Activated naive CD4-positive, alpha-beta T cell (primary cell): ENCODE measurements at places on chromosomes 2 and 18.

DNA sequence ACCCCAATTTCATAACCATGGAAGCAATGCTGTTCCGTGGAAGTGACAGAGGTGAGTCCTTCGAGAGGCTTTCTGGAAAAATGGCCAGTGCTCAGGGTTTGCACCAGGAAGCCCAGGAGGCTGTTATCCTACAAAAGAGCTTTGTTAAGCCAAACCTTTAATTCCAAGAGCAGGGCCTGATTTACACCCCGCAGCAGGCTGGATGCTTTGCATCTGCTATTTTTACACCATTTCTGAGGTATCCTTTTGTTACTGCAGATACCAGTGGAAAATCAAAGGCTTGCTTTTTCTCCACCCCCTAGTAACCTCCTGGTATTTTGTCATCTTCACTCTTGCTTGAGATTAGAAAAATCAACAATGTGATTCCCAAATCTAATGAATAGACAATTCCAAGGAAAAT lies 380.6 kb downstream of the SOX11 start:
- no peak for DNase-seq

- no peak for DNase-seq
Observed at GRCh38 chr18:24600076-24600654, 139.7 kb downstream of the HRH4 start.

DNA sequence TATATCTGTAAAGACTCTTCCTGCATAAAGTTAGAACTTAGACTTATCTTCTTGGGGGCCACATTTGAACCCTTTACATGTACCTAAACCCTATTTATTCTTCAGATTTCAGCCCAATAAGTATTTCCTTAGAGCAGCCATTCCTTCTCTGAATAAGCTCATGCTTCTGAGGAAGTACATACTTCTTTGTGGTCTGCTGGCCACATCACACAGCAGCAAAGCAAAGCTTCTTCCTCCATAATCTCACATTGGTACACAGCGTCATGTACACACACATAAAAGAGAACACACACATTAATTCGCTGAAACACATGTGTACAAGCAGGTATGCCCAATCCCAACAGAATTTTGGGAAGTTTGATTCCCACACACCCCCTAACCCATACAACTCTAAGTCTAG lies 331.0 kb downstream of the CDH2 start:
- no peak for DNase-seq

- no peak for DNase-seq
Observed at GRCh38 chr18:67402543-67402942, 114.0 kb downstream of the DSEL start.

DNA sequence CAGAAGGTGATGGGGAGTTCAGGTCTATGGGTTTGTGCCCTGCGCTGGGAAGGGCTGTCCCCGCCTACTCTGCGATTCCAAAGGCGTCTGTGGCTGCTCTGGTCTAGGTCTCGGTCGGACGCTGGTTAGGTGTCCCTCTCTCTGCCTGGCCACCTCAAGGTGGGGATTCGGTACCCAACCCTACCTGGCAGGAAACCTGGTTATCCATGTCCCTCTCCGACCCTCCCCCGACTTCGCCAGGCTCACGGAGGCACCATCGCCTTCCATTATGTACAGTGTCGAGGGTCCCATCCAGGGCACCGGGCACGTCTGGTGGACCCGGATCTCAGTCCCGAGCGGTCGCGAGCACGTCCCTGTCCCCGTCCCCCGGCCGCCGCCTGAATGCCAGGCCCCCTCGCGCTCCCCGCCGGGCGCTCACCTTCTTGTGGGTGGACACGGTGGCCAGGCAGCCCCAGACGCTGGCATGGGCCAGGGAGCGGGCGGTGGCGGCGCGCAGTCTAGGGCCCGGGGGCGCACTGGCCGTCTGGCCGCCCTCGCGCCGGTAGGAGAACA lies 628 bp downstream of the CREG2 start:
- DNase-seq, result no peak

DNA sequence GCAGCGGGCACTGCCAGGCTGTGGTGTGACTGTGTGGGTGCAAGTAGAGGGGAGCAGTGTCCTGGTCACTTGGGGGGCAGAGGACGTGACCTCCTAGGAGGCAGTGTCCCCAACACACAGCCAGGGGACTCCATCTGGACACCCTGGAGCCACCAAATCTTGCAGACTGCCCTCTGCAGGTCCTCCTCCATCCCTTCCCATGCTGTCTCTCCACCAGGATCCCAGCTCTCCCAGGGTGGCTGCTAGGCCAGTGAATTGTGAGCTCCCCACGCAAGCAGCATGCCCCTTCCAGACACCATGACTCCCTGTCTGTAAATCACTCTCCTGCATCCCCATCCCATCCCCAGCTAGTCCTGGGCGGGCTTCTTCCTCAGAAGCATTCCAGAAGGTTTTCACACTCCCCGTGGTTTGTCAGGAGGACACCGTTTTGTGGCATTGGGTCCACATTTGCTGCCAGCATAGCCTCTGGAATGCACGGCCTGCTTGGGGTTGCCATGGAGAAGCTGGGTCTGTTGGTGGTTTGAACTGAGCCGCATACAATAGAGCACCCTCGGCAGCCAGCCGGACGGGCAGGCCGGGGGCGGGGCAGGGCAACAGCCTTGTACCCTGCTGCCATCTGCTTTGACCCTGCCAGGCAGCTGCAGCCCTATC lies 210.7 kb downstream of the KLHL29 start:
- DNase-seq, result no peak

GRCh38 chr2:205323929-205324328 lies 358.4 kb upstream of the NRP2 start:
- no peak for DNase-seq

DNA sequence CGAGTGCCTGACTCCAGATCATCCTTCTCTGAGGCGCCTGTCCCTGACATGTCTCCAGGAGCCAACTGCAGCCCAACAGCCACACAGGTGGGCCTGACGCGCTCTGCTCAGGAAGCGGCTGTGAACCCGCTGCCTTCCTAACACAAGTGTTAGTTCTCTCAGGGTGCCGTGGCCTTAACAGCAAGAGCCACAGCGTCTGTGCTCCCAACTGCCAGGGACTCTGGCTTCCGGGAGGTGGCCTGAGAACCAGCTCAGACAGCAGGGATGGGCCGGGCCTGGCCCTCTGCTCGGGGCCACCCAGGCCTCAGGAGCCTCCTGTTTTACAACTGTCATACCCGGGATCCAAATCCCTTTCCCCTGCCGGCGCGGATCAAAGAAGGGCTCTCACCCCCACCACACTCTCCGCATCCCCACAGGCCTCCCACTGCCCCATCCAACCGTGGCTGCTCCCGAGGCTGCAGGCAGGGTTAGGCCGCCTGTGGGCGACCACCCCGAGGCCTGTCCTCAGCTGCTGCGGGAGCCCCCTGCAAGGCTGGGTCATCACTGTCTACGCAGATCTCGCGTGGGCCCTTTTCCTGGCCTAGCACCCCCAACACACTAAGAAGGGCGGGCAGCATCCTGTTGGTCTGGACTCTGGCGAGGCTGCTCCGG lies 114.2 kb upstream of the ZNF236 start:
- DNase-seq, result no peak

GRCh38 chr2:223185638-223186037 lies 133.6 kb downstream of the KCNE4 start:
- no peak for DNase-seq

DNA sequence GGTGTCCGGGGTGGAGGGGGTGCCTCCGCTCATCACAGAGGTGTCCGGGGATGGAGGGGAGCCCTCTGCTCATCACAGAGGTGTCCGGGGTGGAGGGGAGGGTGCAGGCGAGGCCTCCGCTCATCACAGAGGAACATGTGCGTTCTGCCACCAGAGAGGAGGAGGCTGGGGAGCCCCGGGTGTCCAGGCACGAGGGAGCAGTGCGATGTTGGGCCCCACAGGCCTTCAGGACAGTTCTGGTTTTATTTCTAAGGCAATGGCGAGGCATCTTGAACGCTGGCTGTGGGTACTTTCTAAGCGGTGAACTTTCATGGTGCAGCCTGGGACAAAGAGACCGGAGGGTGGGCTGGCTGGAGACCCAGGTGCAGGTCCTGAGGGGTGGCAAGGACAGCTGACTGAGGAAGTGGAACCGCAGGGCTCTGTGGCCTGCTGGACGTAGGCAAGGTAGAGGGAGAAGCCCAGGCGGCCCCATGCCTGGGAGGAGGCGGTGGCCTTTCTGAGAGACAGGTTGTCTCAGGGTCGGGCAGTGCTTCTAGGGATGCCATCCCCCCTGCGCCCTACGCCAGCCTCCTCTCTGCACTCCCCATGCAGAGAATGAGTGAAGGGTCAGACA lies 196.6 kb upstream of the SALL3 start:
- no peak for DNase-seq

- no peak for DNase-seq
Observed at GRCh38 chr2:28163028-28163427, 229.6 kb upstream of the FOSL2 start.

- no peak for DNase-seq
Observed at GRCh38 chr18:27226556-27227075, 41.5 kb upstream of the CHST9 start.

- no peak for DNase-seq
Observed at GRCh38 chr18:66972681-66973080, 368.8 kb upstream of the CDH19 start.

- no peak for DNase-seq
Observed at GRCh38 chr18:5498452-5498851, 45.3 kb downstream of the EPB41L3 start.

GRCh38 chr2:200380833-200381542 lies 74.5 kb downstream of the SPATS2L start:
- no peak for DNase-seq

DNA sequence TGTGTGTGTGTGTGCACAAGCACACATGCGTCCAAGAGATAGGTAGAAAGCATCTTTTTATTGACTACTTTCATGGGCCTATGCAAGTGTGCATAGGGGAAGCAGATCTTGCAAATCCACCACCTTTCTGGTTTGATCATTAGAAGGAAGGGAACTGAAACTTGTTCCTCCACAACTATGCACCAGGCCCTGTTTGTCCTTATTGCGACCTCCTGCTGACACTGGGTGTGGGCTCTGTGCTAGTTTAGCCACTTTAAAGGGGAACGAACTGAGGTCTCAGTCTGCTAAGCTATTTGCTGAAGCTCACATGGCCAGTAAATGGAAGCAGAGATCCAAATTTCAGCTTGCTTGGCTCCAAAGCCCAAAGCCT lies 32.1 kb upstream of the INSIG2 start:
- DNase-seq, result no peak

DNA sequence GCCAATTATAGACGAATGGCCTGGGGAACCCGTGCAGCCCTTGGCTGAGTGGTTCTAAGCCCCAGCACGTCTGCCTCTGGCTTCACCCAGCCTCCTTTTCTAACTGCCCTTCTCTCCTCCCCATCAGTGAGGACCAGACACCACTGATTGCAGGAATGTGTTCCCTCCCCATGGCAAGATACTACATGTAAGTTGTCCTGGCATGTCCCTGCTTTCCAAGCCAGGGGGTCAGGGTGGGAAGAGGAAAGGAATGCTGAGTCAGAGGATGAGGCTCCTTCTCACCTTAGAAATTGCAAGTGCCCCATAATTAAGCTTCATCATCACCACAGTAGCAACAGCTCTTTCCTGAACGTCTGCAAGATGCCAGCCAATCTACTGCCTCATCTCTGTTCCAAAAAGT lies 4.8 kb downstream of the IL1F10 start:
- no peak for DNase-seq

DNA sequence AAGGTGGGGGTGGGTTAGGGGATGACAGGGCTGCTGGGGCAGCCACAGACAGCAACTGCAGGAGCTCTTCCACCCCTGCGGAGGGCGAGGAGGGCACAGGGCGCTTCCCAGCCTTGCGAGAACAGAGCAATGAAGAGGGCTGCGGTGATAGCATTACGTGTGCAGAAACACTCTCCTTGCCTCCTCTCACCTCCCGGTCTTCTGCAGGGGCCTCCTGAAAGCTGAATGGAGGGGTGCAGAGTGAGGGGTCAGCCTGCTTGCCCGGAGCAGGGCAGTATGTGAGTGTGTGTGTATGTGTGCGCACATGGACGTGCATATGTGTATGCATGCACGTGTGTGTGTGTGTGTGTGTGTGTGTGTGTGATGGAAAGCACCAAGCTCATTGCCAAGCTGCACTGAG lies 29.5 kb upstream of the IL1R2 start:
- no peak for DNase-seq

- DNase-seq, result no peak
Observed at GRCh38 chr2:24632172-24632571, 141.1 kb downstream of the NCOA1 start.

DNA sequence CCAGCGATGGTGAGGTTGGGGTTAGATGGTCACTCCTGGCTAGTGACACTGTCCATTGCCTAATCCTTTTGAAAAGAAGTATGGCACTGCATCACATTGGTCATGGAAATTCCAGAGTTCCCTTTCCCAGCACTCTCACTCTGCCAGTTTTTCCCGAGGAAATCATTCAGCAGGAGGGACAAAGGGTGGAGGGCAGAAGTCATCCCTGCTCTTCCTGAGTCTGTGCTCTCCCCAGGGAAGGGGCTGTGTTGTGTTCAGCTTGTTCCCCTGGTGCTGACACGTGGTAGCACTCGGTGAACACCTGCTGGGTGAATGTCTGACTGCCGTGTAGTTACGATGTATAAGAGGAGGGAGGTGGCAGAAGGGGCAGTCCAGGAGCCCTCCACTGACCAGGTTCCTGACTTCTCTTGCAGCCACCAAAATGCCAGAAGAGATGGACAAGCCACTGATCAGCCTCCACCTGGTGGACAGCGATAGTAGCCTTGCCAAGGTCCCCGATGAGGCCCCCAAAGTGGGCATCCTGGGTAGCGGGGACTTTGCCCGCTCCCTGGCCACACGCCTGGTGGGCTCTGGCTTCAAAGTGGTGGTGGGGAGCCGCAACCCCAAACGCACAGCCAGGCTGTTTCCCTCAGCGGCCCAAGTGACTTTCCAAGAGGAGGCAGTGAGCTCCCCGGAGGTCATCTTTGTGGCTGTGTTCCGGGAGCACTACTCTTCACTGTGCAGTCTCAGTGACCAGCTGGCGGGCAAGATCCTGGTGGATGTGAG lies 21.6 kb downstream of the STEAP3 start:
- DNase-seq, result no peak

GRCh38 chr18:40485318-40485717 lies 1469.7 kb upstream of the PIK3C3 start:
- no peak for DNase-seq

DNA sequence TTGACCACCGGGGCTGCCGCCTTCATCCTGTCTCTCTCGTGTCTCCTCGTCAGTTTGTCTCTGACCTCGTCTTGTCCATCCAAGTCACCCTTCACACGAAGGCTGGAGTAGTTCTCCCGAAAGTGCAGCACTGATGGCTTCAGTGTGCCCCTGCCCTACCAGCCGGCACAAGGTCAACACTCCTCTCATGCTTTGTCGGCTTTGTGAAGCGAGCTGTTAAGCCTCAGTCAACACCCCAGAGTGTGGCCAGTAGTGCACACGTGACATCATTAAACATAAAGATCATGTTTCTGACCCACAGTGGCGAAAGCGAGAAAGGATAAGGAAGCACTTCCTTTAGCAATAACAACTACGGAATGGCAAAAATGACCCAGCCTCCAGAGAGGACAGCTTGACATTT lies 23.2 kb downstream of the ACKR3 start:
- no peak for DNase-seq
